CD14-positive monocyte (primary cell): ENCODE measurements at places on chromosomes 1 and 21.

GRCh38 chr1:79629414-79629813, 622.9 kb upstream of the ADGRL4 start:
- DNase-seq: no peak

- DNase-seq: no peak
Measured at GRCh38 chr21:23729331-23729730, 1878.0 kb downstream of the MRPL39 start.

- peak; percentile 75 for DNase-seq
Measured at GRCh38 chr1:26542771-26543451, 13.3 kb downstream of the RPS6KA1 start.

- no peak for DNase-seq
Measured at GRCh38 chr1:77688939-77689338, 6.5 kb upstream of the ZZZ3 start.

- DNase-seq: peak; percentile 86
Measured at GRCh38 chr1:159077120-159077961, 775 bp upstream of the AIM2 start.

DNA sequence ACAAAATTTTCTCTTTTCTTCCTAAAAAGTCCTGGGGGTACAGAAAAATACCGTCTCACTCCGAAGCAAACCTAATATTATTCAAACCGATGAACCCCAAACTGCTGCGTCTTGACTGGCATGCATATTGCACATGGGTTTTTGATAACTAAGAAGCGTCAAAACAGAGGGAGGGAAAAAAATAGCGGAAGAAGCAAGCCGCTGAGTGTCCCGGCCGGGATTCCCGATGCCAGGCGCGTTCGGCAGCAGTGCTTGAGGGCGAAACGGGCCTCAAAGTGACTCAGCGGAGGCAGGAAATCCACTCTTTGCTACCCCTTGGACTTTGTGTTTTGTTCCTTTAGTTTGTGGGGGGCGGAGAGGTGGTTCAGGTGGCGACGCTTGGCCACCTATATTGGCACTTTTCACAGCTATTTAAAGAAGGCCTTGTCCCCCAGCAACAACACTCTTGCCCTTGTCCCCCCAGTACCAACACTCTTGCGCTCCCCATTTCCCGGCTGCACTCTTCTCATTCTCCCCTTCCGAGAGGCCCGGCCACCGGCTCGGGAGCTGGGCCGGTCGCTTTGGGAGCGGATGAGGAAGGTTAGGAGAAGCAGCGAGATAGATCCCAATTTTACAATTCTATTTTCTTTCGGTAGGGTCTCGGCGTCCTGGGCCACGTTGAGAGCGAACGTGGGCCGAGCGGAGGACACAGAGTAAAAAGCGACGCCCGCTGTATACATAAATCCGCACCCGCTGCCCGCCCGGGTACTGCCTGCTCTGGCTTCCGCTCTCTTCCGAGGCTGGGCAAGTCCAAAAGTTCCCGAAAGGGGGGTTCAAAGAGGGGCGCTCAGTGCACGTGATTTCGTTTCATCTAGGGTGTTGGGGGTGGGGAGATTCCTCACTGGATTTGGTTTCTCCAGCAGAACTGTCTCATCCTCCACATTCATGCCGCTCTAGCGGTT, 2.5 kb downstream of the LMX1A start:
- DNase-seq: no peak

DNA sequence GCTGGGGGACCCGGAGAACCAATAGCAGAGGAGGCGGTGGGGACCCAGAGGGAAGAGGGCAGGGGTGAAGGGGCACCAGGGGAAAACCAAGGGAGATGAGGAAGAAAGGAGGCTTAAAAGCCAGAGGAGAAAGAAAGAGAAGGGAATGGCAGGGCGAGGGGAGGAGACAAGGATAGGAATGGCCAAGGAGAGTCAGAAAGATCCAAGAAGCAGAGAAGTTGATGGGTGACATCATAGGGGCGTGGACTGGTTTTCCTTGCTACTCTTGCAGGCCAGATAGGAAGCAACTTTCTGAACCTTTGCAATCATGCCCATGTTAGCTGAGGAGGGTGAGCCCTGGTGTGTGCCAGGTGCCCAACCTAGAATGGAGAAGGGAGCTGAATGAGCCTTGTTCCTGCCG, 5.4 kb downstream of the NPR1 start:
- no peak for DNase-seq

DNA sequence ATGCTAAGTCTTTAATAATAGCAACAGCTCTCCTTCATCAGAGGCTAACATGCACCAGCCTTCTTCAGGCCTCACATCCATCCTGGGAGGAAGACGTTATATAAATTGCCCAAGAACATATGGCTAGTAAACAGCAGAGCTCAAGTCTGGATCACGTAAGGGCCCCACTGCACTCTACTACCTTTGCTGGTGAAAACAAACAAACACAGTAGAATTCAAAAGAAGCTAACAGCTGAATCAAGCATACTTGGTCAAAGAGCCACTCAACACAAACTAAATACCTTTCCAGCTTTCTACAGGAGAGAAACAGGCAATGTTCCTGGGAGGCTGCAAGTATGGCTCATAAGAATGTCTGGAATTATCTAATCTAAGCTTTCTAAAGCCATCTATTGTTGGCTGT, 66.0 kb downstream of the WLS start:
- no peak for DNase-seq

- peak; percentile 25 for DNase-seq
Measured at GRCh38 chr1:87325982-87326738, 2.5 kb upstream of the LMO4 start.

DNA sequence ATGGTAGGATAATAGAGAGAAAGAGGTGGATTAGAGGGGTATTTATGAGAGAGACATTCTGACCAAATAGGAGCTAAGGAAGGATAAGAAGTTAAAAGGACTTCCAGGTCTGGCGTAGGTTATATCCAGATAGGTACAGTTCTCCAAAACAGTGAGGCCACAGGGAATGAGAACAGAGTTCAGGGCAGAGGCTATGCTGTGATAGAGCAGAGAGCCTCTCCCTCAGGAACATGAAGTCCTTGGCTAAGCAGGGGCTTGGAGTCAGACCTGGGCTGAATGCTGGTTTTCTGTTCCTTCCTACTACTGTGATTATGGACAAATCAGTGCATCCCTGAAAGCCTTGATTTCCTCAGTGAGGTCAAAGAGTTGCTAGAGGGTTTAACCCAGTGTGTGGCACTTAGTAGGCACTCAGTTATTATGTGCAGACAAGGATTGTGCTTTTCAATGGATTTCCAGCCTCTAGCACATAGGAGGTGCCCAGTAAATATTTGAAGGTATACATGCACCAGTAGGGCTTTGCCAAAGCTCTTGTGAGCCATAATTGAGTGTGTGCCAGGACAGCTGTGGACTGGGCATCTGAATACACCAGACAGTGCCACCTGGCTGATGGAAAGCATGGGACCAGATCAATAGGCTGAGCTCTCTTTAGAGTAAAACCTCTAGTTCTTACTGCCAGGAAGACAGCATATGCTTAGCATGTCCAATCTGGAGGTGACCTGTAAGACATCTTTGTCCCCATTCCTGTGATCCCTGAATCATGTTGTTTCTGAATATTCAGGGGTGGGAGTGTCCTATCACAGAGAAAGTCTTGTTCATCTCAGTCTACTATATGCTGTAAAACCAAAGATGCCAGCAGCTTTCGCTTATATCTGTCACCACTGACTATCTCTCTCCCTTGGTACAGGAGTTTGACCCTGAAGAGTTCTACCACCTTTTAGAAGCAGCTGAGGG, 111.1 kb downstream of the PIK3R3 start:
- no peak for DNase-seq

GRCh38 chr1:116431870-116432500, 58.9 kb downstream of the ATP1A1 start:
- no peak for DNase-seq

- no peak for DNase-seq
Measured at GRCh38 chr1:166471359-166471758, 304.6 kb upstream of the FAM78B start.

GRCh38 chr1:239386453-239387303, at the start of gene CHRM3:
CHRM3 (plus strand) TSS chr1:239386568; CDS start chr1:239907452, 520,884 bp downstream.
- DNase-seq: peak; percentile 12

GRCh38 chr1:77991638-77992037, 12.8 kb upstream of the FUBP1 start:
- DNase-seq: no peak

- no peak for DNase-seq
Measured at GRCh38 chr1:56798053-56798471, 21.1 kb downstream of the FYB2 start.

DNA sequence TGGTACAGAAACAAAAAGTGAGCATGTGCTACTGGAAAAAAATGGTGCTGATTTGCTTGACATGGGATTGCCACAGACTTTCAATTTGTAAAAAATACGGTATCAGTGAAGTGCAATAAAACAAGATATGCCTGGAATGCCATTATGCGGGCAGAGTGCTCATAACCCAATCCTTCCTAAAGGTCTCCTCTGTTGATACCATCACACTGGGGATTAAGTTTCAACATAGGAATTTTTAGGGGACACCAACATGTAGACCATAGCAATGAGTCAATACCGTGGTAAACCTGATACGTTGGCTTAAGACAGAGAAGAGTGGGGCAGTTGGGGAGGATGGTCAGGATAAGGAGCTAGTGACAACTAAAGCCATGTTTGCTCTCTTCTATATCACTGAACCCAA, 20.5 kb downstream of the MX1 start:
- DNase-seq: no peak

GRCh38 chr21:38266732-38267131, 9.9 kb downstream of the KCNJ15 start:
- DNase-seq: no peak

DNA sequence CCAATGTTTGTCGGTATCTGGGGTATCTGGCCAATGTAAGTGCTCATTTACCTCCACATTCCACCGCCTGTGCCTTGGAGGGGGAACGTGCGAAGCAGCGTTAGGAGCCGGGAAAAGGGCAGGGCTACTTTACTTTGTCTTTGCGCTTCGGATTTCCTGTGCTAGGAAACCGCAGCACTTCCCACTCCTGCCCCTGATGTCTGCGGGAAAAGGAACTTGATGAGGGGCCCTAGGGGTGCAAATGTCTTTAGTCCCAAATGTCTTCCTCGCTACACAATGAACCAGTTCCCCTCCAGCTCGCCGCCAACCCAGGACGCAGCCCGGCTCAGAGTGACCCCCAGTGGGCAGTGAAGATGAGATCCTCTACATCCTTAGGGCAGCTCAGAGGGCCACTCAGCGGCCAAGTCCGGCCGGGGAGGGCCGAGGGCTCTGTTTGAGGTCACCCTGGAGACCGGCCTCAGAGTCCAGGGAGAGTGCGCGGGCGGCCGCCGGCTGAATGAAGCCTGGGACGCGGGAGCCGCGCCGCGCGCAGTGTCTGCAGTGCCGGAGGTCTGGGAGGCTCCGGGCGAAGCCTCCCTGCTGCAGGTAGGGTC, at the start of gene DYNLT5:
DYNLT5 (plus strand) TSS at position 460 of the 593 bp plus-strand sequence. CDS start 2,200 bp downstream, outside the sequence.
- DNase-seq: peak; percentile 58

GRCh38 chr1:236951672-236952071, 52.6 kb downstream of the MT1HL1 start:
- no peak for DNase-seq
